ENCODE measurements at places on chromosomes 7 and 10. TPM values are rescaled to one million over a fixed set of nuclear protein-coding genes. Genes with fewer than 3 reads are reported as not detected.

MET gene
- total RNA-seq, result 68.0 TPM

MMP21 gene
- total RNA-seq, result not detected

PLAC9 gene
- 1.6 TPM for total RNA-seq

DNA sequence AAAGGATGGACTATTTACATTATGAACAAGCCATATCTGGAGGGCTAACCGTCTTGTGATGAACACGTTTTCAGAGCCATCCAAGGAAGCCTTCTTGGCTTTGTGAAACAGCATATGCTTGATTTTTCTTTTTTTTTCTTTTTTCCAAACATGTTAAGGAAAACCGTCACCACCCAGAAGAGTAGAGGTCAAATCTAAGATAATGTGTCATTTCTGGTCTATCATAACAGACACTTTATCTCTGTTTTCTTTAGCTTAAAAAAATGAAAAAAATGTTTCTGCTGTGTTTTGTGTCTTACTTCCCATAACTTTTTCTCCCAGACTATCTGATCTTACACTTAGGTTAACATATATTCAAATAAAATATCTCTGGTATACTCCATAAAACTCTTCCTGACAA, 76.1 kb upstream of the DGKB start:
- no peak overlapping the region for H3K27ac ChIP-seq
- H3K36me3 ChIP-seq, result no peaks in the 10 kb centered on the region
- H3K27me3 ChIP-seq, result no peaks in the 10 kb centered on the region
- no peaks in the 10 kb centered on the region for H3K4me1 ChIP-seq
- DNase-seq, result no peak

DNA sequence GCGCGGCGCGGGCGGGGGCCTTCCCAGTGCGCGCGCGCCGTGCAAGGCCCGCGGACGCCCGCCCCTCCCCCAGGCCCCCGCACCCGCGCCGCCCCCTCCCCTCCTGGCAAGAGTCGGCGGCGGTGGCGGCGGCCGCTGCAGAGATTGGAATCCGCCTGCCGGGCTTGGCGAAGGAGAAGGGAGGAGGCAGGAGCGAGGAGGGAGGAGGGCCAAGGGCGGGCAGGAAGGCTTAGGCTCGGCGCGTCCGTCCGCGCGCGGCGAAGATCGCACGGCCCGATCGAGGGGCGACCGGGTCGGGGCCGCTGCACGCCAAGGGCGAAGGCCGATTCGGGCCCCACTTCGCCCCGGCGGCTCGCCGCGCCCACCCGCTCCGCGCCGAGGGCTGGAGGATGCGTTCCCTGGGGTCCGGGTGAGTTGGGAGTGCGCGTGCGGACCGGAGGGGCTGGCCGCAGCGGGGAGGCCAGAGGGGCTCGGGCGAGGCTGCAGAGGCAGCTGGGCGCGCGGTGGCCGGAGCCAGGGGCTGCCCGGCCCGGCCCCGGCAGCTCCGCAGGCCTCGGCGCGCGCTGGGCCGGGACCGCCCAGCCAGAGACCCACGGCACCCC, at the start of gene BMPR1A:
BMPR1A (plus strand) TSS at position 109 of the 602 bp plus-strand sequence. CDS start 119,400 bp downstream, outside the sequence.
- no peaks in the 10 kb centered on the region for H3K27me3 ChIP-seq
- H3K27ac ChIP-seq, result peak within 1 kb of the TSS; percentile 98
- peak within 1 kb of the TSS; percentile 99 for H3K4me3 ChIP-seq

DNA sequence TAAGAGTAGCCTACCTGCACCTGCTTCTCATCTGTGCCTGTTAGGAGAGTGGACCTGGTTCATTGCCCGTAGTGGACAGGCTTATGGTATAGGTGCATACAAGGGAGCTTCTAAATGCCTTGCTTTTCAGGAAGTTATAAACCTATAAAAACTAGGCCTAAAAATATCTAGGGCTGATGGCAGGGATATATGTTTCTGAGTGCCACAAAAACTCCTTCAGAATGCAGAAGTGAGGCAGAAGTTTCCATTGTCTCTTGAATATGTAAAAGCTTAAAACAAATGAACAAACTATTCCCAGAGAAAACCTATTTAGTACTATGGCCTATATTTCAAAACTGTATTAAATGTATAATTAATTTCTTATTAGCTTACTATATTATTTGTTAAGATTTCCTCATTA, 91.8 kb downstream of the RNLS start:
- no peaks in the 10 kb centered on the region for H3K27me3 ChIP-seq
- H3K27ac ChIP-seq, result no peak overlapping the region
- no peaks in the 10 kb centered on the region for H3K4me1 ChIP-seq
- no peak overlapping the region for H3K4me3 ChIP-seq
- no peaks in the 10 kb centered on the region for H3K36me3 ChIP-seq

- peak; percentile 43 for DNase-seq
- H3K4me3 ChIP-seq, result no peak overlapping the region
- H3K36me3 ChIP-seq, result no peaks in the 10 kb centered on the region
- no peaks in the 10 kb centered on the region for H3K27me3 ChIP-seq
- H3K4me1 ChIP-seq, result peaks cover 2% of the 10 kb centered on the region
Measured at GRCh38 chr10:92238586-92239098, 52.2 kb downstream of the CPEB3 start.
